ENCODE measurements at places on chromosomes 11 and 22.

DNA sequence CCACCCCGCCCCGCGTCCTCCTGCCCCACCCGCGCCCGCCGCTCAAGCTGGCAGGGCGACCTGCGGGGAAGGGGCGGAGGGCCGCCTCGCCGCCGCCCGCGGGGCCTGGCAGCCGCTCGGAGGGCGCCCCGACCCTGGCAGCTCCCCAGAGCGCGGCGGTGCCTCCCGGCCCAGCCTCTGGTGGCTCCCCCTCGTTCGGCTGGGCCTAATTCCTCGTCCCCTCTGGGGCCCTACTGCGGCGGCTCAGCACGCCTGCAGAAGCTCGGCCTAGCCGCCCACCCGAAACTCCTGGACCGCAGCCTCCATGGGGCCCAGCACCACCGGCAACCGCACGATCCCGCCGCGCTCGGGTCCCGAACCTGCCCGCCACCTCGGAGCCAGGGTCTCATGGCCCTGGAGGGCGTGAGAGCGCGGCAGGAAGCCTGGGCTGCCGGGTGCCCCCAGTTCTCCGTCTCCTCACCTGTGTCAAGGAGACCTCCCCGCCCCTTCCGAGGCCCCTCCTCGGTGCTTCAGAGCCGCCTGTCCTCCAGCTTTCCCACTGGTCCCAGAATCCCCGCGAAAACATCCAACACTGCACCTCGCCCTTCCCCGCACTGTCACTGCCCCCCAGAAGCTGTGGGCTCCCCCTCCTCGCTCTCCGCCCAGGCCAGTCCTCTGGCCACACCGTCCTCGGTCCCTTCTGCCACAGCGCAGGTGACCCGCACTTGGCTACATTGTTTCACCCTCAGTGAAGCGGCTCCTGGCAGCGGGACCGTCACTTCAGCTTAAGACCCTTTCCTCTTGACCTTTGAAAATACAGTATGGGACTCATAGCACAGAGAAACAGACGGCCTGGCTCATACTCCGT lies 613 bp upstream of the GSC2 start:
- DNase-seq: no peak

- peak; percentile 17 for DNase-seq
Measured at GRCh38 chr22:38298312-38299005, 18.8 kb downstream of the CSNK1E start.

DNA sequence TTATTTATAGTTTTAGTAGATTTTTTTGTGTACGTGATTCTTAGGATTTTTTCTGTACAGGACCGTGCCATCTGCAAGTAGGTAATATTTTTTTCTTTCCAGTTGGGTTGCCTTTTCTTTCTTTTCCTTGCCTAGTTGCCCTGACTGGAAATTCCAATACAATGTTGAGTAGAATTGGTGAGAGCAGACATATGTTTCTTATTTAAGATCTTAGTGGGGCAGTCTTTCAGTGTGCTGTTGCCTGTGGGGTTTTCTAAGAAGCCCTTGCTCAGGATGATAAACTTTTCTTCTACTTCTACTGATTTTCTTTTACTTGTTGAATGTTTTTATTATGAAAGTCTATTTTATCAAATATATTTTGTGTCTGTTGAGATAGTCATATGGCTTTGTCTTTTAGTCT lies 33.0 kb downstream of the ATXN10 start:
- DNase-seq: no peak

DNA sequence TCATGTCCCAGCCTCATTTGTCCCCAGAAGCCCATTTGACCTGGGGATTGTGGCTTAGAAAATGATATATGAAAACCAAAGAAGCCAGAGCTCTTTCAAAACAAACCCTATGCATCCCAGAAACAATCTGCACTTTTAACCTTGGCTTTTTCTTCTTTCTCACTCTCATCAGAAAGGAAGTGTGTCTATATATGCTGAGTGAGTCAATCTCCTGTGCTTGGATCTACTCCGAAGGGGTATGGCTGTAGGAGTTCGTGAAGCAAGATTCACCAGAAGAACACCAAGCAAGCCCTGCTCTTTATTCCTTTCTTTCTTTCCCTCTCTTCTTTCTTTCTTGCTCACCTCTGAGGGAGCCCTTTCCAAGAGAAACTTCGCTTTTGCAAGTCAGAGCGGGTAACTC lies 636 bp downstream of the PAMR1 start:
- no peak for DNase-seq

DNA sequence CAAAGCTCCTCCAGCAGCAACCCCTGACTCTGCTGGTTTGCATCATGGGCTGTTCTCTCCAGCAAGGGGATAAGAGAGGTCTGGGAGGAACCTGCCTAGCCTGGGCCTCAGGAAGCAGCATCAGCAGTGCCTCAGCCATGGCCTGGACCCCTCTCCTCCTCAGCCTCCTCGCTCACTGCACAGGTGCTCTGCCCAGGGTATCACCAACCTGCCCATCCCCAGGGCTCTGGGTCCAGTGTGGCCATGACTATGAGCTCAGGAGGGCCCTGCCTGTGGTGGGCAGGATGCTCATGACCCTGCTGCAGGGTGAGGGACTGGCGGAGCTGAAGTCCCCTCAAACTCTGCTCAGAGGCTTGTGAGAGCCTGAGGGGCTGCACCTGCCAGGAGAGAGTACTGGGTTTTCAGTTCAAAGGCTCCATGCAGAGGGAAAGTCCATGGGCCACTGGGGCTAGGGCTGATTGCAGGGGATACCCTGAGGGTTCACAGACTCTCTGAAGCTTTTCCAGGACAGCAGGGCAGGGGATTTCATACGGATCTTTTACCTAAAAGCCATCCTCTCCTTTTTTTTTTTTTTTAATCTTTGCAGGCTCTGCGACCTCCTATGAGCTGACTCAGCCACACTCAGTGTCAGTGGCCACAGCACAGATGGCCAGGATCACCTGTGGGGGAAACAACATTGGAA lies 115.8 kb upstream of the IGLL5 start:
- no peak for DNase-seq

- no peak for DNase-seq
Measured at GRCh38 chr11:17595526-17596309, 48.7 kb downstream of the OTOG start.

GRCh38 chr11:116544721-116545120 lies 228.1 kb downstream of the BUD13 start:
- DNase-seq: no peak

DNA sequence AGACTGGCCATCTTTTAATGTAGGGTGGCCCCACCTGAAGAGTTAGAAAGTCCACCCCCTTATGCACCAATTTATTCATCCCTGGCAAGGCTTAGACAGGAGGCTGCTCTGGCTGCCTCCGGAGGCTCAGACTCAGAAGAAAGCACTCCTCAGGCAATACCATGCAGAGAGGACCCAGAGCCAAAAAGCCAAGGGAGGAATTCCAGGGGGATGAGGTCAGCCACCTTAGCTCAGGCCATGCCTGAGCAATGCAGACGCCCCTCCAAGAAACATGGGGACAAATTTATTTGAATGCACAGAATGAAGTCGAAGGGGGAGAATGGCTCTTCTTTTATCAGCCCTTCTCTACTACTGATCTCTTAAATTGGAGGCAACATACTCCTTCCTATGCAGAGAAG lies 39.7 kb upstream of the GLYAT start:
- no peak for DNase-seq

- DNase-seq: no peak
Measured at GRCh38 chr11:35276396-35277145, 137.6 kb downstream of the CD44 start.

DNA sequence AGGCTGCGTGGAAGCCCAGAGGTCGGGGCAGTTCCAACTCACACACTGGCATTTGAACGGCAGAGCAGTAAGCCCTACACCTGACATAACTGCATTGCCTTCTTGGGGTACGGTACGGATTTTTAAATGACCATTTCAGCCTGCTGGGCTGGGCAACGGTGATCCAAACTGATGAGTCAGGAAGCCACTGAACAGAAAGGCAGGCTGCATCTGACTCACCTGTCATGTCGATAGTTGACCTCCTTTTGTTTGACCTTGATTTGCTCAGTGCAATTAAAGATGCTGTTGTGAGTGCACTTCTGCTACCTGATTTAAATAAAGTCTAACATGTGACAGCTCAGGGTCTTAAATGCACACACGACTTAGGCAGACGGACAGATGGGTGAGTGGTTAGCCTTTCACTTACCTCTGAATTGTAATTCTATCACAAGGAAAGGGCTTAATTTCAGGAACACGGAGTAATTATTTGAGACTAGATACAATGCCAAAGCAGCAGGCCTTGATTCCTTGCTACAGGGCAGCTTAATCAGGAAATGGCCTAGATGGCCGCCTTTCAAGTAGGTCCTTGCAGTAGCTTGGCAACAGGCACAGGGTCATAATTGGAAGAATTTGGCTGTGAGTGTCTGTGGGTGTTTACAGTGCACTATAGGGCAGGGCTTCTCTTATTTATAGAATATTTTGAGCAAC lies 52.2 kb downstream of the BMAL1 start:
- no peak for DNase-seq

GRCh38 chr11:8058216-8058615 lies 22.8 kb upstream of the TUB start:
- no peak for DNase-seq

DNA sequence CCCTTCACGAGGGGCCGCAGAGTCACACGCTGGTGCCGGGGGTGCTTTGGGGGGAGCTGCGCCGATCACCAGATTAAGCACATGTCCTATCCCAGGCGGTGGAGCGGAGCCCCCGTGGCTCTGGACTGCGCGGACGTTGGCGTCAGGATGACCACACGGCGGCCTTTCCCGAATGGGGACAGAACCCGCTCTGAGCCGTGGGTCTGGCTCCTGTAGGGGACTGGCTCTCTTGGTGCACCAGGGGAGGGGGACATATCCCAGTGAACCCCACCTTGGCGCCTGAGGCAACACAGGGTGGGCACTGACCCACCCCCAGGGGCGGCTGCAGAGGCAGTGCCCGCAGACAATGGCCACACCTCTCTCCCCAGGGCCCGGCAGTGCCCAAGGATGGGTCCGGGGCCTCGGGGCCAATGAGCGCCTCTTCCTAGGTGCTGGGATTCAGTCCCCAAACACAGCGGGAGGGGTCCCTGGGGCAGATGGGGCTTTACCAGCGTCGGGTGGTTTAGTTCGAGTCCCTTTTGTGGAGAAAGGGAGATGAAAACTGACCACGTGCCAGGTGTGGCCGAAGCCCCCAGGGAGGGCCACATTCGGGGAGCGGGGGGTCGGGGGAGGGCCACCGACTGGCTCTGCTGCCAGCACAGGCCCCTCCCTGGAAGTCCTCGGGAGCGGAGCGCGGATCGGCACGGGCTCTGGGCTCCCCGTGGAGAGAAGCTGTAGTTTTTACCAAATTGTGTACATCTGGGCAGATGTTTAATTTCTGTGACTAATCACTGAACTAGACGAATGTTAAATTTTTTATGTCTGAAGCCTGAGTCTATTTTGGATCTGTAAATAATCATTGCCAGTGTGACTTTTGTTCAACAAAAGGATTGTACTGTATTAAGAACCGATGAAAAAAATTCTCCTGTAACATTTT lies 58.9 kb downstream of the GRAMD4 start:
- DNase-seq: no peak

DNA sequence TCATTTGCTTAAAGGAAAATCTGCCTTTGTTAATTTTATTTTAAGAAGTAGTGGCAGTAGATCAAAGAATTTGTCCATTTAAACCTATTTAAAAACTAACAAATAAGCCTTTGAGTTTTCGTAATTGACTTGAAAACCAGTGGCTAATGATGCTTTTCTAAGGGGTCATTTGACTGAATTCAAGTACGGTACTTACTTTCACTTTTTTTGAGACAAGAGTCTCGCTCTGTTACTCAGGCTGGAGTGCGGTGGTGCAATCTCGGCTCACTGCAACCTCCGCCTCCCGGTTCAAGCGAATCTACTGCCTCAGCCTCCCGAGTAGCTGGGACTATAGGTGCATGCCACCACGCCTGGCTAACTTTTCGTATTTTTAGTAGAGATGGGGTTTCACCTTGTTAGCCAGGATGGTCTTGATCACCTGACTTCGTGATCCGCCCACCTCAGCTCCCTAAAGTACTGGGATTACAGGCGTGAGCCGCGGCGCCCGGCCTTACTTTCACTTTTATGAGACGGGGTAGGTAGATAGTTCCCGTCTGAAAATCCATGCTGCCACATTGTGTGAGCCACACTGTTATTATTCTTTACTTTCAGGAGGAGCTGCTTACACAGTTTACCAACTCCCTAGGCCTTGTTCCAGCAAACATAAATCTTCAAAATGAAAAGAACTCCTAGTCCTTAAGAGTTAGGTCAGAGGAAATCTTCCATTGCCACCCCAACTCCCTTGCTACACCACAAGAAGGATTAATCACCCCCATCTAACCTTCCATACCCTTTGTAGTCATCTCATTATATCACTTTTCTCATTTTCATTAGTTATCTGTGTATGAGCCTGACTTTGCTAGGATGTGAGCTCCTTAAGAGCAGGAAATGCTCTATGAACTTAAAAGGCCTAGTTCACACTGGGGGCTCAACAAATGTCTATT lies 926.6 kb upstream of the CCDC90B start:
- DNase-seq: no peak

- no peak for DNase-seq
Measured at GRCh38 chr11:83438438-83438837, 152.3 kb upstream of the CCDC90B start.

GRCh38 chr11:32033491-32033890 lies 57.4 kb upstream of the RCN1 start:
- no peak for DNase-seq

GRCh38 chr11:78830277-78830819 lies 255.7 kb upstream of the NARS2 start:
- DNase-seq: no peak

GRCh38 chr22:18057568-18058209 lies 20.1 kb upstream of the PEX26 start:
- no peak for DNase-seq

DNA sequence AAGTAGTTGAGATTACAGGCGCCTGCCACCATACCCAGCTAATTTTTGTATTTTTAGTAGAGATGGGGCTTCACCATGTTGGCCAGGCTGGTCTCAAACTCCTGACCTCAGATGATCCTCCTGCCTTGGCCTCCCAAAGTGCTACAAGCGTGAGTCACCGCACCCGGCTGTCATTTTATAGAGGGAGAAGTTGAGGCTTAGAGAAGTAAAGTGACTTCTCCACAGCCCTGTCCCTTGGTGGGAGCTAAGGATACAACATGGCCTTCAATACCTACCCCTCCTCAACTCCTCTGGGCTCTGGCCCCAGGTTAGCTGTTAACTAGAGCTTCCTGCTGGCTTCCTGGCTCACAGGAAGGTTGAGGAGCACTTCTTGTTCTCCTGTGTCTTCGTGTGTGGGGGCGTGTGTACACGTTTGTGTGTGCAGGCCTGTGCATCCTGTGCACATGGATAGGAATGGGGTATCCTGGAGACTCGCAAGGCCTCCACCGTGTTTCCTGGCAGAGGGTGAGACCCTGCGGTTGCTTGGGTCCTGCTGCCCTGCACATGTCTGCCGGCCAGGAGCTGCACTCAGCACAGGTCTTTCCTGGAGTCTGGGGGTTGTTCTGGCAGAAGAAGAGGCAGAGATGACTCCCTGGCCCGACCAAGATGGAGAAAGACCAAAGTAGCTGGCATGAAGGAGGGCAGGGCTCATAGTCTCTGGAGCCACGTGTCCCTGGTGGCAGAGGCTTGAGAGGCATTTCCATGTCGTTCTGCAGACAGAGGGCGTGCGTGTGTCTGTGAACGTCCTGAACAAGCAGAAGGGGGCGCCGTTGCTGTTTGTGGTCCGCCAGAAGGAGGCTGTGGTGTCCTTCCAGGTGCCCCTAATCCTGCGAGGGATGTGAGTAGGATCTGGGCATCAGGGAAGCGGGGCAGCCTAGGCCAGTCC lies 2.4 kb downstream of the SIDT2 start:
- peak; percentile 26 for DNase-seq

Data from T-helper 2 cell (primary cell).